Liver (tissue), 10 donors: ENCODE measurements at places on chromosomes 1 and 21. TPM values are rescaled to one million over a fixed set of nuclear protein-coding genes. Genes with fewer than 3 reads are reported as not detected.

The CA6 gene
- total RNA-seq, result not detected

DNA sequence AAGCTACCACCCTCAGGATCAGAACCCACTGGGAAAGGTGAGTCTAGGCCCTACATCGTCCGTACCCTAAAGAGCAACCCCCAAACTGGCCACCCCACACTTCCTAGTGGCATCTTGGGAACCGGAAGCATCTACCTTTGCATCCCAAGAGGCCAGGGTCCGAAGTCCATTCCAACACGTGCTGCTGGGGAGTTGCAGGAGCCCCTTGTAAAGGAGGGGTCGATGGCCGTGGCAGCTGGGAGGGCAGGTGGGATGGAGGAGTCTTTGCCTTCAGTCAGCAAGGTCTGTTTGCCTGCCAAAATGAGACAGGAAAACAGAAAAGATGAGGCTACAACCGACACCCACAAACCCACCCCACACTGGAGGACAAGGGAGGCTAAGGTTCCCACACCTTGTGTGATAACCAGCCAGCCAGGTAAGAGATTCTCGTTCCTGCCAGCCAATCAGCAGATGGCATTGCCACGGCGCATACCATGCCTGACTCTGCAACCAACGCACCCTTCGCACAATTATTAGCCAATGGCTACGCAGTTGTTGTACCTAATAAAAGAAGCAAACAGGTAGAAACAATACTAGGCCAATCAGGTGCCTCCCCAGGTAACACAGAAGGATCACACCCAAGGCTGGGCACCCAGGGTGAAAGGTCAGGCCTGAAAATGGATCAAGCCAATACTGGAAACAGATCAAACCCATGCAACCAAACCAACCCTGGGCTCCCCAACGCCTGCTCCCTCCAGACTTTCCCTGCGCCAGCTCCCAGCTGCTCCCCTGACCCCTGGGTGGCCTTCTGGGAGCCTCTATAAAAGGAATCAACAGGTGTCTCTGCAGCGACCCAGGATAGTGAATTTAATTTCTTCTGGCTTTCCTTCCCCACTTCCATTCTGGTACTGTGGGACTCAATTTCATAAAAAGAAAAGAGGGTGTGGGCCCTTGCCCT is 35.6 kb downstream of the CASZ1 start:
- no peak for DNase-seq

DNA sequence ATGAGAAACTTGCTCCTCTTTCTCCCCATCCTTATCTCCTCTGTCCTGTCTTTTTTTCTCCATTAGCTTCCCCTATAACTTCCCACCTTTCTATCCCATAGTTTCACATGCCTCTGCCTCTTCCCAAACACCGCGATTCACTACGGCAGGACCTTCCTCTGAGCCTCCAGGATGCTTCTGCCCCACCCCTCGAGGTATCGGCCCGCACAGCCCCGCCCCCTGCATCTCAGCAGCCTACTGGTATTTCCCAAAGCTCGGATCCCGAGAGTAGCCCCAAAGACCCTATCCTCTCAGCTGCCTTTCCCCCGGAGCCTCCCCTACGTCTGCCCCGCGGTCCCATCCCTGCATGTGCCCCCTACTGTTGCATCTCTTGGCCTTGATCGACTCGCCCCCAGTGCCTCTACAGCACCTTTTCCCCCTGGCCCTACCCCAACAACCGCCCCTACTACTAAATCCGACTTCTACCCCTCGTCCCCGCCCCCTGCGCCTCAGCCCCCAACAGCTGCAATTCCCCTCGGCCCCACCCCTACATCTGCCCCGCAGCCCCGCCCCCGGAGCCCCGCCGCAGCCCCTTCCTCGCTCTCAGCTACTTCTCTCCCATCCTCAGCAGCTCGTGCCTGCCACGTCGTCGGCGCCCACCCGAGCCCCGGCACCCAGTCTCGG is 512 bp downstream of the PIAS3 start:
- DNase-seq, result peak; percentile 63

- DNase-seq, result no peak
These were observed 24.2 kb downstream of the ABL2 start for GRCh38 chr1:179205284-179205683.

DNA sequence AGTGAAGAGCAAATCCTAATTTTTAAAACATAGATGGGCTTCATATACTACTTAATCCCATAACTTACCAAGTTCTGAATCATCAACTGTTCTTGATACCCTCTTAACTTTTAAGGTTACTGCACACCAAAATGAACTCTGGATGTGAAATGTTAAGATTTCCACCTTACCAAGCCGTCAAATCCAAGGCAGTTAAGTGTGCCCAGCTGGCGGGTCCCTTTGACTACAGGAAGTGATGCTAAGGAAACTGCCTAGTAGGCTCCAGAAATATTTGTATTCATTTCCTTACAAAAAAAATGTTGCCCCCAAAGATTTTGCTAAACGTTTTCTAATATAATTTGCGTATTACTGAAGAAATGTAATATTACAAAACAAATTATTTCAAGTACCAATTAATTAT is 10.7 kb downstream of the NRIP1 start:
- no peak for DNase-seq

GRCh38 chr1:101769520-101769919 is 227.2 kb downstream of the OLFM3 start:
- DNase-seq, result no peak

The KIF26B gene
- 1.7 TPM for total RNA-seq

The HORMAD1 gene
- total RNA-seq, result 0.47 TPM

GRCh38 chr1:36787312-36787913 is 246.9 kb downstream of the GRIK3 start:
- DNase-seq, result no peak

The COG2 gene
- total RNA-seq, result 13.3 TPM

- no peak for DNase-seq
These were observed 4.0 kb upstream of the ETNK2 start for GRCh38 chr1:204155881-204156280.

The CTSK gene
- total RNA-seq, result 2.2 TPM

DNA sequence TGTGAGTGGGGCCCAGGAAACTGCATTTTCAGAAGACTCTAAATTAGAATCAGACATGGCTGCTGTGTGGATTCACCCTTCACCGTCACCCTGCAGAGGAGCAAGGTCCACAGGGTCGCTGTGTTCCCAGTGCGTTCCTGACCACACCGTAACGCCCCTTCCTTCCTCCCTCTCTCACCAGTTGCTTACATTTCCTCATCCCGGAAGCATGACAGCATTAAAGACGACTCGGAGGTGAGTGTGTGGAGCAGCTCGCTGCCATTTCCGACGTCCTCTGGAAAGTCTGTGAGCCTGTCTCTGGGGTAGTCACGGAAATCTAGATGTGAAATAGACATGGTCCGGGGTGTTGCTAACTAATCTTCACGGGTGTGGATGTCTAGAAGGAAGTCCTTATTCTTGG is 45.9 kb downstream of the FAAP20 start:
- DNase-seq, result no peak

The KCND3 gene
- total RNA-seq, result 27.1 TPM

DNA sequence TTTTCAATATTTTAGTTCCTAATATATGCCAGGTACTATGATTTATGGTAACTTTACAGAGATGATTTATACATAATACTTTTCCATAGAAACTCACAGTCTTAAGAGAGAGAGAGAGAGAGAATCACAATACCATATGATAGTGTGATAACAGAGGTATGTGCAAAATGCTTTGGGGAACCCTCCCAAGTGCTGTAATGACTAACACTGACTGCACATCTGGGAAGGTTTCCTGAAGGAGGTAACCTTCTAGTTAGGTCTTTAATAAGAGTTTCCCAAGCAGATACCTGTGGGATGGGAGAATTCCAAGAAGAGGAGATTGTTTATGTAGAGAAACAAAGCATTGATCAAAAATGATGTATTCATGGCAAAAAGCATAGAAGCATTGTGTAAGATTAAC is 34.6 kb upstream of the PIGC start:
- no peak for DNase-seq

DNA sequence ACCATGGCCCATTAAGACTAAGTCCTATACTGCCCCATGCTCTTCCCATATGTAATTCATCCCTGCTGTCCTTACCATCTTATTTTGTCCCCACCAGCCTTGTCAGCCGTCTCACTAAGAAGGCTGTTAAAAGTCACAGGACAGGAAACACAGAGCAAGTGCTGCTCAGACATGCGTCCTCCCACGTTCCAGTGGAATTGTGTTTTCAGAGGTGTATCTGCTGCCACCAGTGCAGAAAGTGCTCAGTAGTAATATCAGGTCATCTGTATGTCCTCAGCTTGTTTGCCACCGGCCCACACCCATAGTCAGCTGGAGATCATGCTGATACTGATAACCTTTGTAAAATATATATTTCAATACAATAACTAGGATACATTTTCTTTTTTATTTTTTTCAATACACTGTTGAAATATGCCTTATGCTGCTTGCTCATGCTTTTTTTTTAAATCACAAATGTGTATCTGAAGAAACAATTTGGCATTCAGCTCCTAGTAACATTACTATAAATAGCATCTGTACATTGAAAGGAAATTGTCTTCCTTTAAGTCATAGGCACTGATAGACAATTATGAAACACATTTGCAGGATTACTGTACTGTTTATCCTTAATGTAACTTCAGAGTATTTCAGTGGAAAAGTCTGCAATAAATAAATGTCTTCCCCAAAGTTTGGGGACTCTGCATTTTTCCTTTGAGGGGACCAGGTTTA is 156.9 kb downstream of the EDEM3 start:
- DNase-seq, result no peak

The PIGK gene
- 15.6 TPM for total RNA-seq

The MARK1 gene
- total RNA-seq, result 0.37 TPM

- no peak for DNase-seq
These were observed 17.6 kb downstream of the INTS3 start for GRCh38 chr1:153745417-153745816.

The TOE1 gene
- 5.9 TPM for total RNA-seq

The XCL1 gene
- total RNA-seq, result 0.17 TPM

The BGLAP gene
- 0.28 TPM for total RNA-seq

DNA sequence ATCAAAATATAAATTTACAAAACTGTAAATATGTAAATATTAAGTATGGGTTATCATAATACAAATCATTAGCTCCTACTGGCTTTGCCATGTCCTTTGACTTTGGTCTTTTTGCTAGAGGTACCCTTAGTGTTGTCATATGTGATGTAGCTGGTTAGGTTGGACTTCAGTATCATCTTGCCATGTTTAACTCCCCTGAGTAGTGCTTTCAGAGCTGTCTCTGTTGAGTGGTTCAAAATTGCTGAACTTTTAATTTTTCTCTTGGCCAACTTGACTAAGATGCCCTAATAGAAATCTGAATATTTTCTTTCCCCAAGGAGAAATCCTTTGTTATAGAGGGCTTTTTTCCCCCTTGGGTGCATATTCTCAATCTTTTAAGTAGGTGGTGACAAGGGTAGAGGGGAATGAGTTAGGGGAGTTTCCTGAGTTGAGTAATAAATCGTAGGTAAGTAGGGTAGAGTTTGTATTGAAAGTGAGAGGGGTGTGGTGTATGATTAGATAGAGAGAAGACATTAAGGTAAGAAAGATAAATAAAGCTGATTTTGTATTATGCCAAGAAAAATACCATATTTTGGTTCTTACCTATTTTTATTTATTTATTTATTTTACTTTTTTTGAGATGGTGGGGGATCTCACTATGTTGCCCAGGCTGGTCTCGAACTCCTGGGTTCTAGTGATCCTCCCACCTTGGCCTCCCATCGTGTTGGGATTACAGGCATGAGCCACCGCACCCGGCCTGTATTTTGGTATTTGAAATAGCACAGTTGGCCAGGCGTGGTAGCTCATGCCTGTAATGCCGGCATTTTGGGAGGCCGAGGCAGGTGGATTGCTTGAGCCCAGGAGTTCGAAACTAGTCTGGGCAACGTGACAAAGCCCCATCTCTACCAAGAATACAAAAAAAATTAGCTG is 21.8 kb downstream of the RPRD2 start:
- no peak for DNase-seq

DNA sequence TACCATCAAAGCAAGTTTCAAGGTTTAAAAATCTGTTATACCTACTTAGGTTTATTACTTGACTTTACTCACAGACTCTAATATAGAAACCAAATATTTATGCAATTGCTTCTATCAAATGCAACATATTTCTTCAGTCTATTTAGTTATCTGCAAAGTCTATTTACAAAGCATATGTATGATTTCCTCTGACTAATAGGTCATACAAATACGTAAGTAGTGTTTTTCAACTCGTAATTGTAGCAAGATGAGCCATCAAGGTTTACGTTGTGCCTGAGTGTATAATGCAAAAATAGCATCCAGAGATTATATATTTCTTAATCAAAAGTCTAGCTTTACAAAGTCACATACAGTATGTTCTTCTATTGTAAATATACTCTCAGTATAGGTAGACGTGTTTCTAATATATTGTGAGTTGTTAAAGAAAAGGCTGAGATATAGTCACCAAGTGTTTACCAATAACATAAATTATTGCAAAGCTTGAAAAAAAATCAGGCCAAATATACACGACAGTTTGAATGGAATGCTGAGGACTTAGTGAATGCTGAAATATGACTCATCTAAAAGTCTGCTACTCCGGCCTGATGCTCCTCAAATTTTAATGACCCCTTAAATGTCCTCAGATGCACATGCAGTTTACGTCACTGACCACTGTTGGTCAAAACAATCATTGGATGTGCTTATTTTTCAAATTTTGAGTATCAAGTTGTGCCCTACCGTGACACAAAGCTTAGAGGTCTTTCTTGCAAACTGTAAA is 48.4 kb downstream of the ADAMTS5 start:
- DNase-seq, result no peak

The PLEKHO1 gene
- total RNA-seq, result 8.8 TPM

- DNase-seq, result no peak
These were observed 104.5 kb downstream of the NGF start for GRCh38 chr1:115233598-115233997.

The HES4 gene
- 0.93 TPM for total RNA-seq

The DOCK7 gene
- total RNA-seq, result 27.9 TPM

DNA sequence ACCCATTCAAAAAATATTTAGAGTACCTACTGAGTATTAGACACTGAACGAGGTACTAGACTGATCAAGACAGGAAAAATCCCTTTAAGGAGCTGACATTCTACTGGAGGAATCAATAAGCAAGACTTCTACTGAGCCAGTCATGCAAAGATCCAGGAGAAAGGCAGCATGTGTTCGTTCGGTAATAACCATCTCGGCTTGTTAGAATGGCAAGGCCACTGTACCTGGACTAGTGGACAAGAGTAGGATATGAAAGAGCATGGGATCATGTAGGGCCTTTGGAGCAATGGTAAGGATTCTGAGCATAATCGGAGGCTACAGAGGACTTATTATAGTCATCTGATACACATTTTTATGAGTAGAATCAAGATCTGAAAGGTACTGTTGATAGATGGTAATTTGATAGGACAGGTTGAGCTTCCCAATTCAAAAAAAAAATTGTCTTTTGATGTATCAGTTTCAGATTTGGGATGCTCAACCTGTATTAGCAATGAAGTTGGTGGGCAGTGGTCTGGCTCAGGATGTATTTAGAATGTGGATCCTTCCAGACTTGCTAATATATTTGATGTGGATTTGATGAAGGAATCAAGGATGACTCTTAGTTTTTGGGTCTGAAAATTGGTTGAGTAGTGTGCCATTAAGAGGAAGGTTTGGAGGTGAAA is 2.3 kb downstream of the COX20 start:
- DNase-seq, result no peak

The SERBP1 gene
- 140 TPM for total RNA-seq

The KRTAP13-2 gene
- not detected for total RNA-seq

GRCh38 chr1:214004795-214005194 is 17.0 kb downstream of the PROX1 start:
- peak; percentile 8 for DNase-seq
